GDM1 (cell line): ENCODE measurements at places on chromosomes 6 and 20.

- DNase-seq: no peak
Observed at GRCh38 chr6:39471954-39472659, 149.6 kb upstream of the KCNK16 start.

DNA sequence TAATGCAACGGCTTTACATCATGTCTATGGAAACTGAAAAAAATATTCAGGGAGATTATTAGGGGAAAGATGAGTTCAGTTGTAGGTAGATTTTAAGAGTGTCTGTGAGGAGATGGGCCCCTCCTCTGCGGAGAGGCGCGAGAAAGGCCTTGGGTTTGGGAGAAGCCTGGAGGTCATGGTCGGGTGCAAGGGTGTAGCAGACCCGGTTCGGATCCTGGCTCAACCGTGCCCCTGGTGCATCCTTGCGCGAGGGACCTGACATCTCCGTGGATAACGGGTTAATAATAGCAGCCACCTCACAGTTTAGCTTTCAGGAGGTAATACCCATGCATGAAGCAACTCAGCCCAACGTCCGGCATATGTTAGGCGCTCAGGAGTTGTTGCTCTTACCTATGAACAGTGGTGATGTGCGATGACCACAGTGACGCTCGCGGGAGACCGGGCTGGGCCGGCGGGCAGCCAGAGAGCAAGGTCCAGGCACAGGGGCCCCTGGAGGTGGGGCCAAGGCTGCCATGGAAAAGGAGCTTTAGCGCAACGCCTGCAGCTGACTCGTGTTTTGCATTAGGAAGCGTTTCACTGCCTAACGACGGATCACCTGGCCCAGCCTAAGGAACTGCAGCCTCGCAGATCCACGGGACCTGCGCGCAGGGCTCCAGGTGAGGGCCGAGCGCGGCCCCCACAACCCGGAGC, 146.4 kb upstream of the ARID1B start:
- no peak for DNase-seq

- peak; percentile 91 for DNase-seq
Observed at GRCh38 chr6:110475066-110475653, 1.3 kb downstream of the SLC22A16 start.

GRCh38 chr6:1970151-1970561, 275.2 kb downstream of the GMDS start:
- peak; percentile 37 for DNase-seq
